ENCODE measurements at places on chromosomes 7 and 10.

DNA sequence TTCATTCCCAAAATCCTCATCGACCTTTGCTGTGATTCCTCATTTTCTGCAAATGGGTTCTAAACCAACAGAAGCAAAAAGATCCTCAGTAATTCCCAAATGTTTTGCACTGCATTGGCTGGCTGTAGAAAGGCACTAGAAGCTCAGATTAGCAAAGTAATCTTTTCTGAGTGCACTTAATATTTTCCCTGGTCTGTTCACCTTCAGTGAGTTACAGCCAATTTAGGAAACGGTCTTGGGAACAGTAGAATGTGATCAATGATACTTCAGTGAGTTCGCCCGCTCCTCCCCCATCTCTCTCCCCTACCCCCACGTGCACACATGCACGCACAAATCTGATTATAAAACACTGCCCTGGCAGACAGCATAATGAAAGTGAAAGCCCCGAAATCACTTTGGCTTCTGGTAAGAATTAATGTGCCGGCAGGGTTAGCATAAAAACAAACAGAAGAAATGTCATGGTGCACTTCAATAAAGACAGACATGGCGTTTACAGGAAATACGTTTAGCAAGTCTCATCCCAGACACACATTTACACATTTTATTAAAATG lies 201.3 kb upstream of the CDCA7L start:
- peak; percentile 9 for DNase-seq

DNA sequence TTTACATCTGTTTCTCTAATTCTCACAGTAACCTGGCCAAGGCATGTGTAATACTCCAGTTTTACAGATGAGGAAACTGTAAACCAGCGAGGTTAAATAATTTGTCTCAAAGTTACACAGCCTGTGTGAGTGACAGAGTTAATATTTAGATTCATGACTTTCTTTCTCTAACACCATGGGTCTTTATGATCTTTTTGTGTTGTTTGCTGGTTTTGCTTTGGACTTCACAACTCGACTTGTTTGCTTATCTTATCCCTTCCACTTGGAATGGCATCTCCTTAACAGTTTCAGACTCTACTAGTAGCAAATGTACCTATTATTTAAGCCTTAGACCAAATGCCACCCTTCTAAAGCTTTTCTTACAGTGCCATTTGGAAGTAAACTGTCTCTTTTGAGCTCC lies 34.4 kb downstream of the MXI1 start:
- DNase-seq = no peak

GRCh38 chr10:62224606-62225005 lies 44.0 kb downstream of the RTKN2 start:
- peak; percentile 94 for DNase-seq

- peak; percentile 83 for DNase-seq
These were observed 40.3 kb downstream of the CPVL start for GRCh38 chr7:29105752-29106668.

GRCh38 chr10:132514821-132515520 lies 22.6 kb upstream of the INPP5A start:
- no peak for DNase-seq

DNA sequence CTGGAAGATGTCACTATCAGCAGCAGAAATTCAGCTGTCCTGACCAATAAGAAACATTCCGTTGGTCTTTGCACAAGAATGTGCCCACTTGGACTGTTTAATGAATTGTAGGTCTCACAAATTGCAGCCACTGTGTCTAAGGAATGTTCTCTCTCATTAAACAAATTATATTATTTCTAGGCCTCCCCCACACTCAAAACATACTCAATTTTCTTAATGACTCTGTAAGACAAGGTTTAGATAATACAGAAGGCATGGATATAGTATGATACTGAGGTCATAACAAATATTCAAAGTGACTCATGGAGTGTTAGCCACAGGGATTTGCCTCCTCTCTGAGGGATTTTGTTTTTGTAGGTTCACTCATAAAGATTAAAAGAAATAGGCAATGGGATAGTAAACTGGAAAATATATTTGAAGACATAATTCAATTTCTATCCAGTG lies 197.5 kb downstream of the PTN start:
- peak; percentile 98 for DNase-seq

GRCh38 chr10:73076360-73077183 lies 20.1 kb downstream of the P4HA1 start:
- DNase-seq = no peak

DNA sequence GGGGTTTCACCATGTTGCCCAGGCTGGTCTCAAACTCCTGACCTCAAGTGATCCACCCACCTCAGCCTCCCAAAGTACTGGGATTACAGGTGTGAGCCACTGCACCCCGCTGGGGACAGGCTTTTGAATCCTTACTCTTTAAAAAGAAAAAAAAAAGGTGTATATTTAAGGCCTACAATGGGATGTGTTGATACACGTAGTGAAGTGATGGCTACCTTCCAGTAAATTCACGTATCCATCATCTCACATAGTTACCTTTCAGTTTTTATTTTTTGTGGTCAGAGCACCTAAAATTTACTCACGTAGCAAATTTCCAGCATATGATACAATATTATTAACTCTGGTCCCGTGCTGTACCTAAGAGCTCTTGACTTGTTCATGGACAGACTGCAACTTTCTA lies 119.5 kb upstream of the INSYN2A start:
- no peak for DNase-seq

- peak; percentile 29 for DNase-seq
These were observed 44.6 kb downstream of the FGFR2 start for GRCh38 chr10:121553511-121554264.

DNA sequence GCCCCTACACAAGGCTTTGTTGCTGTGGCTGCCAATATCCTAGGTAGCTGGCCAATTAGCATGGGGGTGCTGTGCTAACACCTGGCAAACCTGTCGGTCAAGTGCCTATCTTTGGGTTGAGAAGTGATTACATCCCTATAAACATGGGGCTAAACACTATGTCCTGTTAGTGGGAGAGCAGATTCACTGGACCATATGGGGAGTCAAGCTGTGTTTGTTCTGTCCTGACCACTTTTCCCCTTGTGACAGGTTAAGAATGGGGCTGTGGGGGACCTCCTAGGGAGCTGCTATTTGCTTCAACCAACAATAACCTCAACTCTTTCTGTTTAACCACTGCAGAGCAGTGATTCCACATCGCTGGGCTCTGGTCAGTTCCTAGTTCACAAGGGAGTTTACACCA lies 151.5 kb upstream of the AOAH start:
- no peak for DNase-seq

DNA sequence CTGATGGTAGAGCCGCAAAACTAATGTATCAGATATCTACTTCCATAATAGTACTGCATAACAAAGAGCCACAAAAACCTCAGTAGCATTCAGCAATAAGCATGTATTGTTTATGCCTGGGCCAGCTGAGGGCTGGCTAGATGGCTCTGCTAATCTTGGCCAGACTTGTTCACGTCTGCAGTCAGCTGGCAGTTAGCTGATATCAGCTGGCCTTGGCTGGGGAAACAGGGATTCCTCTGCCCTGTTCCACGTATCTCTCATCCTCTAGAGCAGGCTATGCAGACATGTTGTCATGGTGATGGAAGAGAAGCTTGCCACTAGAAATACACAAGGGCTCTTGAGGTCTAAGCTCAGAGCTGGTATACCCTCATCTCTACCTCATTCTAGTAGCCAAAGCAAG lies 62.9 kb downstream of the GRM8 start:
- no peak for DNase-seq

GRCh38 chr7:7542251-7542835 lies 6.7 kb upstream of the COL28A1 start:
- no peak for DNase-seq

DNA sequence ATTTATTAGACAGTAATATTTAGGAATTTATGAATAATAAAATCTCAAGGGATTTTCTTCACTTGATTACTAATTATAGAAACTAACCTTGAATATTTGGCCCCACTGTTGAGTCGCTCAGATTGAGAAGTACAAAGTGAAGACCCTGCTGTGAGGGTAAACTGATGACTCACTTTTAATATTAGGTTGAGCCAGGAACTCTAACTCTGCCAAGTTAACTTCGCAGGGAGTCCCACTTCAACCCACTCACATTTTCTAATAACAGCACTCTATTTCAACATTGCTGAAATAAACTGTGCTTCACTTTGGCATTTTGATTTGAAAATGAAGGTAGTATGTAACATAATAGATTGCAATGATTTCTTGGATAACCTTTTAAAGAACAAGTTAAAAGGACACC lies 200.7 kb downstream of the POLR1F start:
- DNase-seq = no peak

DNA sequence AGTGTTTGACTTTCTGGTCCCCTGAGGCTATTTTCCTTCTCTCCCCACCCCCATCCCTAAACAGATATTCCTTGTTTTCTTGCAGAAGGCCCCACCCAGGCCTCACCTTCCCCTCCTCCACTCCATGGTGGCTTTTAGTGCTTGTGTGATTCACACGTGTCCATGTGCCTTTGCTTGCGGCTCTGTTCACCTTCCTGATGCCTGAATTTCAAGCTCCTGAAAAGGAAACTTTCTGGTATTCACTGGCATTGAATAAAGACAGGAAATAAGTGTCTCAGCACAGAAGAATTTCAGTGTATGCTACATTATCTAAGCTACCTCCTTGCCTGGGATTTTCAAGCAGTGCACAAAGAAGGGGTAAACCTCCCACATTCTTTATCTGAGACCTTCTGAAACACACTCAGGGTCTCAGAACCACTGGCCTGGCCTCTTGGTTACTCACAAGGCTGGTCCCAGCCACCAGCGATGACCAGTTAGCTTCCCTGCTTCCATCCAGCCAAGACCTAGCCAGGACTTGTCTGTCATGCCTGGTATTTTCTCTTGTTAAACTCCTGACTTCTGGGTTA lies 17.2 kb upstream of the UBE2H start:
- DNase-seq = peak; percentile 93
